AG09309 (cell line): ENCODE measurements at places on chromosomes 6 and 20.

DNA sequence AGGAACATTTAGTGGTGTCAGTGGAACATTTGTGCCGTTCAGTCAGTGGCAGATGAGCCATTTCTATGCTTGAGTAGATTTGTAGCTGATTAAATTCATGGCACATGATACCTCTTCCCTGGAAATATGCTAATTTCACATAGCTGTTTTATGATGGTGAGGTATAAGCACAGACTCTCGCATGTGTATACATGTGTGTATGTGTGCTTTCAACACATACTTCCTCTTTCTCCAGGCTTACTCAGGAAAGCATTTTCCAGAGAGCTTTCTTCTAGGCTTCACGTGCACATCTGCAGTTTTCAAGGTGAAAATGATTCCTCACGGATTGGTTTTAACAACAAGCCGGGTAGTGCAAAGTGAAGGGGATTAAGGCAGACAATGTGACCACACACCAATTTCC is 396.5 kb downstream of the HDGFL1 start:
- DNase-seq: no peak

DNA sequence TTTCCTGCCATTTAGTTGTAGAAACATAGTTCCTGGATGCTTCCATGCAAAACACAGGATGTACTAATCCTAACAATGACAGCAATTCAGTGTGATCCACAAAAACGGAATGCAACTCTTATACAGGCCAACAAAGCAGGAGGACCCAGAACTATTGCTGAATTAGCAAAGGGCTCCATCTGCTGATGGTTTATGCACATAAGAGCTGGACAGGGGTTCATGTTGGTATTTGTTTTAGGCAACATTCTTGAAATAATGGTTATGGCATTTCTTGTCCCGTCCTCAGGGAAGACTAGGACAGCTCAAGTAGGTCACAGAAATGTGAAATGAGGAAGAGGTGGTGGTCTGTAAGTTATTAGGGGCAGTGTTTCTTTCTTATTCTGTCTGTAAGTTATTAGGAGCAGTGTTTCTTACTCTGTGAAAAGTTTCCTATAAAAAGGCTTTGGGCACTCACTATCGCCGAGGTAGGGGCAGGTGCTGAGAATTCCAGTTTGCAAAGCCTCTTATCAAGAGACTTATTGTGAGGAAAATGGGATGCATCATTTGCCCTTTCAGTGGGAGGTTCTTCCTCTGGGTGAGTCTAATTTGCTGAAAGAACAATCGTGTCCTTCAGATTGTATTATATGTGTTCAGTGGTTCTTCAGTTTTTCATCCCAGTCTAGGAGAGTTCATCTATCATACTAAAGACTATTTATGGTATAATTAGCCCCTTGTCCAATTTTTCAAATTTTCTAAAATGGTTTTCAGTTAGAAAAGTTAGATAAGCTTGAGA is 171.1 kb downstream of the MCHR2 start:
- peak; percentile 33 for DNase-seq

DNA sequence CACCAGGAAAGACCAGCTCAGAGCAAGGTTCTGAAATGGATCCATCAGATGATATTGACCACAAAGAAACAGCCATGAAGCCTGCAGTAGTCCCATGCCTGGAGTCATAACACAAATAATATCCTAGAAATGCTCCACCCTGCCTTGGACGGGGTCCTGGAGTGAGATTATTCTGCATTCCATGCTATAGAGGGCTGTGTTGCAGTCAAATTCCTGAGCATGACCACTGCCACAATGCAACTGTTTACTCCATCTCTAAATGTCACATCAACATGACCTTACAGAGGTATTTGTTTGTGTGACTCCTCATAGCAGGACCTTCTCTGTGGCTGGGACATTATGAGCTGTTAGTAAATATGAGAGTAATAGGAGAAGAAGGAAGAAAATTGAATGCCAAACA is 257.5 kb upstream of the TCF21 start:
- DNase-seq: no peak

GRCh38 chr6:33967265-33967767 is 163.5 kb upstream of the MLN start:
- no peak for DNase-seq

DNA sequence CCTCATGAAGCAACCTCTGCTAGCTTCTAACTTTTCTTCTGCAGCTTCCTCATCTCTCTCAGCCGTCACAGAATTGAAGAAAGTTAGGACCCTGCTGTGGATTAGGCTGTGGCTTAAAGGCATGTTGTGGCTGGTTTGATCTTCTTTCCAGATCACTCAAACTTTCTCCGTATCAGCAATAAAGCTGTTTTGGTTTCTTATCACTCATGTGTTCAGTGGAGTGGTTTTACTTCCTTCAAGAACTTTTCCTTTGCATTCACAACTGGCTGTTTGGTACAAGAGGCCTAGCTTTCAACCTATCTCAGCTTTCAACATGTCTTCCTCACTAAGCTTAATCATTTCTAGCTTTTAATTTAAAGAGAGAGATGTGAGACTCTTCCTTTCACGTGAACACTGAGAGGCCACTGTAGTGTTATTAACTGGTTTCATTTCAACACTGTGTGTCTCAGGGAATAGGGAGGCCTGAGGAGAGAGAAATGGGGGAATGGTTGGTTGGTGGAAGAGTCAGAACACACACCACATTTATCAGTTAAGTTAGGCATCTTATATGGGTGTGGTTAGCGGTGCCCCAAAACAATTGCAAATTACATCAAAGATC is 17.2 kb downstream of the ZSCAN23 start:
- no peak for DNase-seq

GRCh38 chr20:61901392-61902220 is 164.1 kb downstream of the TAF4 start:
- no peak for DNase-seq

DNA sequence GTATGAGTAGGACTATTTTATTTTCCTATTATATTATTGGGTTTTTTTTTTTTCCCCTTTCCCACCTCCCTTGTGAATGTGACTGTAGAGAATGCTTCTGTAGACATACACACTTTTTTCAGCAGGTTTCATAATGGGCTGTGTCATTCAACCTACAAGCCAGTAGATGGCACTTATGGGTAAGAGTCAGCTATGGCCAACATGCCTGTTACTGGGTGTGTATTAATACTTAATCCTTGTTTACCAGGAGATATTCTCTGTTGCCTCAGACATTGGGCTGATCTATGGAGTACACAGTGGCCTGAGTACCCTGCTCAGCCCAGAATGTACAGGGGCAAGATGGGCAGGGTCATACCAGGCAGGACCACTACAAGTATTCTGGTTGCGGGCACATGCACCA is 382.5 kb downstream of the EPHA7 start:
- DNase-seq: no peak

- DNase-seq: no peak
These were observed 77.8 kb upstream of the SLC35B3 start for GRCh38 chr6:8513174-8513573.

DNA sequence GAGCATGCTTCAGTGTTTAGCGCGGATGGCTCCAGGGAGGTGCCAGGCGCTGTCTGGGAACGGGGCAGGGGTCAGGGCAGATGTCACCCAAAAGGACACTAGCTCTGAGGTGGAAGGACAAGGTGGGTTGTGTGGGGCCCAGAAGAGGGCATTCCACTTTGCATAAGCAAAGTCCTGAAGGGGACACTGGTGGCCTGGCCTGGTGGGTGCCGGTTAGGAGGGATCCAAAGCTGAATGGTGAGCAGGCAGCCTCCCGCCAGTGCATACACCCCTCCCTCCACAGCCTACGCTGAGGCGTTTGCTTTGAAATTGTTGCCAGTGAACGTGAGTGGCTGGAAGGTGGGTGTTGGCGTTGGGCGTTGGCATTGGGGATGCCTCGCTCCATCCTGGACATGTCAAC is 192.1 kb downstream of the BMP7 start:
- DNase-seq: no peak

DNA sequence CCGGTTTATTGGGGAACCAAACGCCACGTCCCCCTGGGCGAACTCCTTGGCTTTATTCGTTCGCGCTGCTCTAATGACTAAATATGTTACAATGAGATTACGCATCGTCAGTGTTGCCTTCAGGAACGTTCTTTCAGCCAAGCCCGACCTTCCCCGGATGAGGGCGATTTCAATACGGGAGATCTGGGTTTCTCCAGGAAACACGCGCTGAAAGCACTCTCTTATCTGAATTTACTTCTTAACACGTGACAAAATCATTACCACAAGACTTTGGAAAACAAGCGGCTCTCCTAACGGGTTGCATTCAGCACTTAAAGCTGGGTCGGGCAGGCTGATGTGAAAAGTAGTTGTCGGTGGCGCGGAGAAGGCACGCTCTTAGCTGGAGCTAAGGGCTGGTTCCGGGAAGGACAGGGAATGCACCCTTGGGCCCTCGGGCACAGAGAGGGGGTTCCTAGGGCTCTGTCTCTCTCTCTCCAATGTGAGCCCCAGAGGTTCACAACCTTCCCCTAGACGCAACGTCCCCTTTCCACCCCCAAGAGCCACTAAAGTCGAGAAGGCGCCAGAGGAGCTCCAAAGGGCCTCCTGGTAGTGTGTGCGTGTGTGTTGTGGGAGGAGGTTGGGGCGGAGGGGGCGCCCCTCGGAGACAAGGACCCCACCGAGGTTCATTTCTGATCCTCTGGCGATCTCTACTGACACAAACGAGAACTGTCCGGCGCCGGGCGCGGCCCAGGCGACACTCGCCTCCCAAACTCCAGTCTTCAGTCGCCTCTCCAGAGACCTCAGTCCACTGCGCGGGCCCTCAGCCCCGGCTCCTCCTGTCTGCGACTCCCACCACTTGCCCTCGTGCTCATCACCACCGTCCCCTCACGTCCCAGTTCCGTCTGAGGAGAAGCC is 7.1 kb upstream of the NKX2-2 start:
- DNase-seq: no peak

DNA sequence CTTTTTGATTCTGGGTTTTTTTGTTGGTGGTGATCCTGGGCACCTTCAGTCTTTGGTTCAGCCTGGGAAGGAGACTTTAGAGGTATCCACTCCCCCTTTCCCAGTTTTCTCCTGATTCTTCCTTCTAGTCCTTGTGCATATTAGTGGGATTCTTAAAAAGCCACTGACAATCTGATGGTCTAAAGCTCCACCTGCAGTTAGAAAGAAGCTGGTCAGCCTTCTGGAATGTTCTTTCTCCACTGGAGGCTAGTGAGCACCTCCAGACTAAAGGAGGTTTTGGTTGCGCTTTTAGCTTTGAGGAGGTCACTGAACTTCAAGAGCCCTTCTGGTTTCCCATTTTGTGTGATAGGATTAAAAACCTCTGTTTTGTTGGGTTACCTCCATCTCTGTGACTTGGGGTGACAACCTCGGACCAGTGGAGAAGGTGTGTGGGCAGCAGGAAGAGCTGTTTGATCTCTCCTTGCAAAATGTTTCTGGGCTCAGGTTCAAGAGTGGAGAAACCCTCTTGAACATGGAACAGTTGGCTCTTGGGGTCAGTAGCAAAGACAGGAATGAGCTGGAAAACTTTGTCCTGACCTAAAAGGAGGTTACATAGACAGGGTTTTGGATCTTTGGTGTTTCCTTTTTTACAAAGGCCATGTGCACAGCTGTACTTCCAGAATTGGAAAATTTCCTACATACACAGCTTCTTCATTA is 29.0 kb downstream of the JARID2 start:
- DNase-seq: no peak

DNA sequence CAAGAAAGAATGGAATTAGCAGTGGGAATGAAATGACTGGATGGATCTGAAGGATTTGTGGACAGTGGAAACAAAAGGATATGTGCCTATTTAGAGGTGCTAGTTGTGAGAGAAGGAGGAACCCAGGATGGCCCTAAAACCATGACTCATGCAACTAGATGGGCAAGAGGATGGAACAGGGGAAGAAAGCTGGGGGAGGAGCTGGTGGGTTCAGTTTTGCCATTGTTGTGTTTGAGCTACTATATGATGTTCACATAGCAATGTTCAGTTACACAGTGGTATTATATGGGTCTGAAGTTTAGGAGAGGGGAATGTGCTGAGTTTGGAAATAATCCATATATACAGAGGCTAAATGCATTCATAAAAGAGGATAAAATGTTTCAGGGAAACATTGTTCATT is 125.7 kb upstream of the SSTR4 start:
- DNase-seq: no peak

DNA sequence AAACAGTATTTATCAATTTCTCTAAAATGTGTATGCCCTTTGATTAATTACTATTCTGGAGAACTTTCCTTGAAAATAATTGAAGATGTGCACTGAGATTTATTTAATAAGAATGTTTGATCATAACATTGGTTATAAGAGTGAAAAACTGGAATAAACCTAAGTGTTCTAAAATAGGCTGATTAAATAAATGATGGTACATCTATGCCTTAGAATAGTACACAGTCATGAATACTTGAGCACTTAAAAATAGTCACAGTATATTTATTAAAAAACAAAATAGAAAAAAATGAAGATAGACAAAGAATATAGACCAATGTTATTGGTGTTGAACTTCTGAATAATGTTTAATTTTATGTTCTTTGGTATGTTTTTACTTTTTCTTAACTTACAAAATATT is 93.0 kb downstream of the ZNF217 start:
- no peak for DNase-seq

DNA sequence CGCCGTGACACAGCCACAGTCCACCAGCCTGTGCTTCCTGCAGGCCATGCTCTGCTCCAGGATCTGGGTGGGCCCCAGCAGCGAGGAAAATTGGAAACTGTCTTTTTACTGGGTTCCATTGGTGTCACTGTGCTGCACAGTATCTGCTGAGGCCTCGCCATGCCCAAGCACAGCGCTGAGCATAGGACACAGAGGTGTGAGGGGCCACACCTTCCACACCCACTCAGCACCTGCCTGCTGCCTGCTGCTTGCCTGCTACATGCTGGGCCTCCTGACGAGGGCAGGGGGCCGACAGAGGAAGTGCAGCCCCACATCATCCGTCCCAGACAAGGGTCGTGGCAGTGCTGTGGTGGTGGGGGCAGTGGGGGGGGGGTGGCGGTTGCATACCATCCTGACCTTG is 173.0 kb upstream of the THBS2 start:
- DNase-seq: no peak

- DNase-seq: no peak
These were observed 62.3 kb downstream of the PAX1 start for GRCh38 chr20:21767739-21768223.

- no peak for DNase-seq
These were observed 142.3 kb downstream of the FARS2 start for GRCh38 chr6:5403609-5404008.

- DNase-seq: no peak
These were observed 56.5 kb upstream of the ADGRF1 start for GRCh38 chr6:47098570-47098993.
